ENCODE measurements at places on chromosomes 5 and 9.

- no peak for DNase-seq
Measured at GRCh38 chr9:16193066-16193465, 640.2 kb downstream of the CCDC171 start.

GRCh38 chr5:65190328-65191053, 291.2 kb downstream of the ADAMTS6 start:
- DNase-seq, result no peak

- DNase-seq, result no peak
Measured at GRCh38 chr5:90408571-90409317, 812 bp downstream of the CETN3 start.

DNA sequence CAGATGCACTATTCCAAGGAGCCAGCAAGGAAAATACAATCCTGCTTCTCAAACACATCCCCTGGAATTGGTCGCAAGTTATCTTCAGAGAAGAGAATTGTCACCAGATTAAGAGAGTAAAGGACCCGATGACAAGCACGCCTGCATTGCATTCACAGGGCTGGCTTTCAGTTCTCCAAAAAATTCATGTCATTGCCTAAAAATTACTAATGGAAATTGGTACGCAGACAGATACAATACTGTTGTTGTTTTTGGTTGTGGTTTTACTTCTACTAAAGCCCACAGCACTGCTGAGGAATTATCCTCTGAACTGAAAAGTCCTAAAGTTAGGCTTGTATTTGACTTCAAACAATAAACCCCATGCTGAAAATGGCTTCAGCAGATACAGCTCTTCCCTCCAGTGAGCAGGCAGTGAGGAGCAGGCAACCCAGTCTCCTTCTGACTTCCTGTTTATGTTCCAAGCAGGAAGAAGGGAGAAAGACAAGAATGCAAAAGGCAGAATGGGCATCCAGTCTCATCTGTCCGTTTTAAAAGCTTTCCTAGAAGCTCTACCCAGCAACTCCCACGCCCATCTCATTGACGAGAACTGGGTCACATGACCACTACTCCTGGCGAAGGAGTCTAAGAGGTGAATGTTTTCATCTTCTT, 80.6 kb upstream of the ZNF366 start:
- DNase-seq, result no peak

DNA sequence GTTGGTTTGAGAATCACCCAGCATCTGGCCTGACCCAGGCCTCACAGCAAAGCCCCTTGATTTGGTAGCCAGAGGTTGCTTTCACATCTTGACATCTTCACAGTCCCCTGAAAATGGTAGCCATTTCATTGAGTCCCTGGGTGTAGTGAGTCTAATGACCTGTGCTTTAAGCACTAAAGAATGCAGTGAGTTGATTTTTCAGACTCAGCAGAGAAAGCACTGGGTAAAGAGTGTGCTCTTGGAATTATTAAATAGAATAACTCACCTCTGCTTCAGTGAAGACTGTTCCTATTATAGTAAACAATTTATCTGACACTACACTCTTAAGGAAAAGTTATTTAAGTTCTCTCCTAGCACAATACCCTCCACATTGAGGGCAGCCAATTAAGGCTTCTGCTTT, 56.2 kb downstream of the PTCD2 start:
- no peak for DNase-seq

- no peak for DNase-seq
Measured at GRCh38 chr9:133246991-133247390, 28.0 kb downstream of the ABO start.

DNA sequence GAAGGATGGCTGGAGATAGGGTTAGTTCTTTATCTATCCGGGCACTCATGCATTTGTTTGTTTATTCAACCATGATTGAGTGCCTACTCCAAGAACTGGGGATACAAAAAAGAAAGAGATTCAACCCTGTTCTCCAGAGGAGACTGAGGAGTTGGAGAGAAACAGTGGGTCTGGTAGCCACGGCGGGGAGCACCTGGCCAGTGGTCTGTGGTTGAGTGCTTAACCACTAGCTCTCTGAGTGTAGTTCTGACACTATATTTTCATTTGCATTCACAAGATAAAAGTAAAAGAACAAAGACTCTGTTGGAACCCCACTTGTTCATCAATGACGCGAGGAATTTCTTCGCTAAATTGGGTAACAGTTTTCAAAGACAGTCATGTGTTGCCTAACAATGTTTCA, 295.5 kb upstream of the MSX2 start:
- DNase-seq, result no peak

DNA sequence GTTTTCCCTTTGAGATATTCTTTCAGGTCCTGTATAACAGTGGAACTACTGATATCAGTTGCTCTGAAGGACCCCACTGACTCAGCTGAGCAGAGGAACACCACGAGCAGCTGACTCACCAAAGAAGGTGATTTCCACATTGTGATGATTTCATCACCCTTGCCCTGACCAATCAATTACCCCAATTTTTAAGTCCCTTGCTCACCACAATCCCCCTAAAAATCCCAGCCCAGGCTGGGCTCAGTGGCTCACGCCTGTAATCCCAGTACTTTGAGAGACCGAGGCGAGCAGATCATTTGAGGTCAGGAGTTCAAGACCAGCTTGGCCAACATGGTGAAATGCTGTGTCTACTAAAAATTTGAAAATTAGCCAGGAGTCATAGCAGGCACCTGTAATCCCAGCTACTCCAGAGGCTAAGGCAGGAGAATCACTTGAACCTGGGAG, 125.3 kb upstream of the ABCA1 start:
- no peak for DNase-seq

- DNase-seq, result no peak
Measured at GRCh38 chr5:1003296-1003937, 5.2 kb upstream of the NKD2 start.

DNA sequence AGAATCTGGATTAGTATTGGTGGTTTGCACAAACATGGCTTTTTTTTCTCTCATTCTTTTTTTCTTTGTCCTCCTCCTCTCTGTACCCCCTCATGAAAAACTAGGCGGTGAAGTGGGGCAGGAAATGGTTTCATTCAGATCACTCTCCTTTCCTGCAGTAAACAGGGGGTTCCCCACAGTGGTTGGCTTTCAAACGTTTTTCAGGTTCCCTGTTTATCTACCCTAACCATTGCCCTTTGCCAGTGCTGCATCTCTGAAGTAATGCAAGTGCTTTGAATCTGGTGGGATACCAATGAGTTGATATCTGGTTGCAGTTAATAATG, 29.8 kb downstream of the NR4A3 start:
- peak; percentile 54 for DNase-seq

- DNase-seq, result no peak
Measured at GRCh38 chr5:32325062-32325461, 12.3 kb upstream of the MTMR12 start.

GRCh38 chr9:7976167-7976755, 176.7 kb upstream of the DMAC1 start:
- peak; percentile 85 for DNase-seq

Data from DND-41 (cell line).